ENCODE measurements at places on chromosomes 2 and 18.

DNA sequence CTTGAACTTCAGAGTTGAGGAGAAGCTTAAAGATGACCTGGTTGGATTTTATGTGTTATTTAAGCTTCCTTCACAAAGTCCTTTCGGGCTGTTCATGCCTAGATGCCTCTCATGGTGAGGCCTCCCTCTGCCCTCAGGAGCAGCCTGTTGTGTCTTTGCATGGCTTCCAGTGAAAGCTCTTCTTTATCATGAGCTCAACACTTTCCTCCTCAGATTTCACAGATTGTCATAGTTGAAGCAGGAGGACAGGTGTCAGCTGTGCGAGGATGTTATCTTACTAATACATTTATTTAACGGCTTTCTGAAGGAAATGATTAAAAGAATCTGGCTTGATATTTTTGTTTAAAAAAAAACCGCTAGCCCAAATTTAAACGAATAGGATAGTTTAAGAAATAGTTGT, 48.8 kb upstream of the ITSN2 start:
- DNase-seq = no peak

DNA sequence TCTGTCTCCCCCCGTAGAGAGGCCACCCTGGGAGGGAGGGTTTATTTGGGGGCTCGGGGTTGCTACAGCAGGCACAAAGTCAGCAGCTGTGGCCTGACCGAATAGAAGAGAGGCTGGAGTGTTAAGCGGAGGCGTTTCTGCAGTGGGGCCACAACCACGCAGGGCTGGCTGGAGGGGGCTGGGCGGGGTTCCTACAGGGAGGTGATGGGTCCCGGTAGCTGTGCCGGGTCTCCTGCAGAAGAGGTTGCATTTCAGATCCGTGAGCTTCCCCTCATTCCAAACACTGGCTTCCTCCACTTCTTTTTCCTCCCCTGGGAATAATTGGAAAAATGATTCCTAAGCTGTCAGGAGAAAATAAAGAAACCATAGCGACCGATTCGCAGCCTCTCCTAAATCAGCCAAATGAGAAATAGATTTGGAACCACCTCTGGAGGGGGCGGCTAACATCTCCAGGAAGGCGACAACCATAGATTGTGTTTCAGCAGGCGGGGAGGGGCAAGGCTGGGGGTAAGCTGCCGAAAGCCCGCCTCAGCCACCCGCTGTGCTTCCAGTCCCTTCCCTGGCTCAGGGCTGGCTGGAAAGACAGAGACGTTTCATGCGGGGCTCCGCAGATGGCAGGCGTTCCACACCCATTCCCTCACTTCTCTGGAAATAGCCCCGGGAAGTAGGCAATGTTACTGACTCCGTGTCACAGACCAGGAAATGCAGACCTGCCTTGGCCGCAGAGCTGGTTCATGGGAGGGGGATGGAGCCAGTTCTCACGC, 85.6 kb upstream of the TAF1B start:
- peak; percentile 49 for DNase-seq

DNA sequence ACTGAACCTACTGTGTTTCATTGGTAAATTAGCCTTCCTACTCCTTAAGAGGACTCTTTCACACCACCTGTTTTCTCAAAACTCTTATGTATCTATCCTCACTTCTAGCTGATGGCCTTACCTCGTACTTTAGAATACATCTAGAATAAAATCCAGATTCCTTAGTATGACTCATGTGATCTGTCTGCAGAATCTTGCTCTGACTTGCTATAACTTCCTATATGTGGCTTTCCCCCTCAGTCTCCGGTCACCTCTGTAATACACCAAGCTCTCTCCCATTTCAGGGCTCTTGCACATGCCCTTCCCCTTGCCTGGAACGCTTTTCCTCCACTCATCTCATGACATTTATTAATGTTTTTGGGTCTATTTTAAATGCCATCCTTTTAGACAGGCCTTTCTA, 95.6 kb upstream of the LHCGR start:
- peak; percentile 50 for DNase-seq

- no peak for DNase-seq
These were observed 16.9 kb upstream of the CYRIA start for GRCh38 chr2:16682431-16683118.
